ENCODE measurements at places on chromosomes 11 and 22.

- DNase-seq: no peak
Measured at GRCh38 chr11:72373163-72373562, 61.2 kb downstream of the CLPB start.

DNA sequence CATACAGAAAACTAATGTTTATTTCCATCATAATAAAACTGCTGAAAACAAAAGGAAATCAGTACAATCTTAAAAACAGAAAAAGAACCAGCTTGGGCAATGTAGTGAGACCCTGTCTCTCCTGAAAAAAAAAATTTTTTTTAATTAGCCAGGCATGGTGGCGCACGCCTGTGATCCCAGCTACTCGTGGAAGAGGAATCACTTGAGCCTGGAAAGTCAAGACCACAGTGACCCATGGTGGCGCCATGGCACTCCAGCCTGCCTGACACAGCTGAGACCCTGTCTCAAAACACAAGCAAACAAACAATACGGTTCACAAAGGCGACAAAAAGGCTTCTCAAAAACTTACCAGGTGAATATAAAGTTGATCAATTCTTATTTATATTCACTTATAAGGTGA, 289.7 kb downstream of the BRD1 start:
- no peak for DNase-seq

DNA sequence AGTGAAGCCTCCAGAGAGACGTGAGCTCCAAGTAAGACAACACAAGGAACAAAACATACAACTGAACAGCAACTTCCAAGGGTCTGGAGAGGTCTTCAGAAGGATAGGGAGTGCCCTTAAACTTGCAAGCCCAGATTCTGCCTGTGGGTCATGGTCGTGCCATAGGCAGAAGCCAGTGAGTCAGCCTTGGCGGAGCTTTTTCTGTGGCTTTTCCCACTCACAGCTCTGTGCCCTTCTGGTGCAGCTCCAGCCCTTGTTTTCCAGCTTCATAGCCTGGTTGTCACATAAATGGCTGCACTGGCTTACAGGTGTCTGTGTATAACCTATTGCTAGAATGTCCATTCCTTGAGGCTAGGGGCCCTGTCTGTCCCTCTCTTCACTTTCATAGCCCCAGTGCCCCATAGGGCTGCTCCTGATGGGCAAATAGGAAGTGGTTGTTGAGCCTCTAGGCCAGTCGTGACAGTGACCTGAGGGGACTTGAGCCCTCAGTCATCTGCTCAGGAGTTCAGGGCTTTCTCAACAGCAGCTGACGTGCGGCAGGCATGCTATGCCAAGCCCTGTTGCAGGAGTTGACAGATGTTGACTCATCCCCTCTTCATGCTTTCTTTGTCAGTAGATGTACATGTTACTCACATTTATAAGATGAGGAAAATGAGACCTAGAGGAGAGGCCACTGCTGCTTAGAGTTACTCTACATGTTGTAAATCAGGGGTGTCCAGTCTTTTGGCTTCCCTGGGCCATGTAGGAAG, 7.4 kb downstream of the MED15 start:
- DNase-seq: peak; percentile 60

DNA sequence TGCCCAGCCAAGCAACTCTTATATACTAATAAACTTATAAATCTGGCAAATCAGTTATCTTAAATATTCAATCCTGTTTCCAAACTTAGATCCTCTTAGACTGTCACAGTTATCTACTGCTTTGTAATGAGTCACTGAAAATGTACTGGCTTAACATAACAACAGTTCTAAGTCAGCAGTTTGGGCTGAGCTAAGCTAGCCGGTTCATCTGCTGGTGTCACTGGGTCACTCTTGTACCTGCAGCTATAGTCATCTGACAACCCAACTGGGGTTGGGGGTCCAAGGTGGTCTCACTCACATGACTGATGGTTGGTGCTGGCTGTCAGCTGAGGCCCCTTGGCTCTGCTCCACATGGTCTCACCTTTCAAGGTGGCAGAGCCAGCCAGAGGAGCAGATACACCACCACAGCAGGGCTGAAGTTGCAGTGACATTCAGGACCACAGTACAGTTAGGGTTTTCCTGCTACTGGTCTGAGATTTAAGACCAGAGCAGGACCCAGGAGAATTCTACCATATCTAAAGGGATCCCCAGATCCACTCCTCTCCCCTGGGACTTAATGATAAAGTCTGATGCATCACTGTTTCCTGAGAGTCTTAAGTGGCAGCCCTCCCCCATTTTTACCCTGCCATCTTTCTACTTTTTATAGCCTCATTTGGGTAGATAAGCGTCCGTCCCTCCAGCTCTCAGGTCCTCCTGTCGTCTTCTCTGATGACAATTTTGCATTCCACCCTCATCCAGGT, 7.9 kb upstream of the MACROD1 start:
- no peak for DNase-seq

DNA sequence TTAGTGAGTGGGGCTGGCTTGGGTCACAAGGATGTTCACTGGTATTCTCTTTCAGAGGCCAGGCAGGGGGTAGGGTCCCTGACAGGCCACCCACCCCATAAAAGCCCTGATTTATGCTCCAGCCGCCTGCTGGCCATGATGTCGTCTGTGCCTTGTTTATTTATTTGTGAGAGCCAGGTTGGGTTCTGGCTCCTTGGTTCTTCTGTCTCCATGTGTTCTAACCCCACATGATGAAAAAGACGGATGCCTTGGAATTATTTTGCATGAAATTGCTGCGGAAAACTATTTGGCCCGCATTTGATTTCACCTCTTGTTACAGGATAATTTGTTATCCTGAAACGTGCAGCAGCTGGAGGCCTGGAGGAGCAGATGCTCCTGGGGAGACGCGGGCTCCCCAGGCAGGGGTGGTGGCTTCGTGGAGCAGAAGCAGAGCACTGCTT, 46.3 kb upstream of the WNT11 start:
- DNase-seq: no peak

- DNase-seq: no peak
Measured at GRCh38 chr11:99316776-99317520, 296.2 kb downstream of the CNTN5 start.

GRCh38 chr22:20587206-20587958, 80.0 kb downstream of the MED15 start:
- no peak for DNase-seq

GRCh38 chr22:28018461-28018927, 99.4 kb upstream of the PITPNB start:
- no peak for DNase-seq

DNA sequence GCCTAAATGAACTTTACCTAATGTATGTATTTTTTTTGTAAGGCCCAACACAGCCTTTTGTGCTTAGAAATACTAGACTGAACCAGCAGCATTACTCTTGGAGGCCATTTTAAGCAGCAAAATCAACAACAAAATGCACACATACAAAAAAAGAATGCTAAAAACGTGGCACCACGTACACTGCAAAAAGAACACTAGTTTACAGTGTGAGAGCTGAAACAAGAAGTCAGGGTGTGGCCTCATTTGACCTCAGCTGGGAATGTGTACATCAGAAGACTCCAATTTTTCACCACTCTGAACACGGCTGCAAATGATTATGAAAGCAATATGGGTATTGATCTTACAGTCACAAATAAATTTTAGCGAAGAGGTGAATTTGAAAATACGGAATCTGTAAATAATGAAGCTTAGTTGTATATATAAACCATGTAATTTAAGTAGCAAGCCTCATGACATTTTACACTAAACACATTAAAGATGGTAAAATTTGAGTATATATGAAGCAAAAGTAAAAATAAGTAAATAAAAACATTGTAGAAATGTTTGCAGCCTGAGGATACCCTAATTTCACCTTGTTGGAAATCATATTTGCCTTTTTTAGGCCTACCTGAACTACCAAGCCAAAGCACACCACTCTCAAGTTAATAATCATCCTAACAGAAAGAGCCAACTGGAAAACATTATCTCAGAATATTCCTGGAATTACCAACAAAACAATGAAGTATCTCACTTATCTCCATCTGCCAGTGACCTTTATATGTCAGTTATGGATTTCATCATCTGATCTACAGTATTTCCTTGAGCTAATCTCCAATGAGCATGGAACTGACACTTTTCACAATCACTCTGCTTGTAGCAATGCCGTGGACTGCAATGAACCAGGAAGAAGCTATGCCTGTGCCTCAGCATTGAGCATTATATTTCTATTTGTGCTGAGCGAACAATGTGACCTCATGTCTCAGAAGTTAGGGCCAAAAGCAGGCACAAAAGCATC, 319.5 kb upstream of the FAT3 start:
- DNase-seq: no peak

DNA sequence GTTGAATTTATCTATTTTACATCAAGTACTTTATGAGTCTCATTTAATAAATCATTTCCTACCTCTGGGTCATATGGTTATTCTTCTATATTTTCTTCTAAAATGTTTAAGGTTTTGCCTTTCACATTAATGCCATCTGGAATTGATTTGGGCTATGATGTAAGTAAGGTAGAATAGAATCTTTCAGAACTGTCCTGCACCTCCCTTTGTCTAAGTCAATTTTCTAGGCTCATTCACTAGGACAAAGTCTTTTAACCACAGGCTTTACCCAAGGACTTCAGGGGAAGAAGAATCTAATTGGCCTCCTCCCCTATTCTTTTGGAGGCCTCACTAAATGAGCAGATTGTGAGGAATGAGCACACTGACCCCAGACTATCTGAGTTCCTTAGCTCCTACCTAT, 146.0 kb downstream of the BBOX1 start:
- DNase-seq: no peak

- DNase-seq: no peak
Measured at GRCh38 chr11:76688146-76688545, 17.6 kb upstream of the LRRC32 start.

Measured in T1000 (cell line).